Activated gamma-delta T cell (primary cell): ENCODE measurements at places on chromosomes 13 and 19.

GRCh38 chr13:48230541-48230940 lies 2.5 kb upstream of the ITM2B start:
- DNase-seq, result no peak

GRCh38 chr19:23817519-23817918 lies 58.8 kb upstream of the ZNF681 start:
- DNase-seq, result no peak

- no peak for DNase-seq
These were observed 3.9 kb downstream of the ANKRD24 start for GRCh38 chr19:4186087-4186993.

DNA sequence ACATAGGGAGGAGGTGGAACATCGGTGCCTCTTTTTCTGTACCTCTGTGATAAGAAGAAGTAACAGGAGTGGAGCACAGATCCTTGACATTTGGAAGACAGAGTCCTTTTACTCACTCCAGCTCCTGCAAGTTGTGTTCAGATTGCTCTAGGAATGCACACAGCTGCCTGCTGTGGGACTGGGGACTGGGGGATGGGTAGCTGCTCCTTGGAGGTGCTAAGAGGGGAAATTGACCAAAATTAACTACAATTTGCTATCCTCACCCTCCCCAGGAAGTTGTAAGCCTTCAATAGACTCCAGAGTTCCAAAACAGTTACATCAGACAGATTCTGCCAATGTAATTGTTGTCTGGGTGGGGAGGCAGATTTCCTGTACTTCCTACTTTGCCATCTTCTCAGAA lies 317.9 kb downstream of the MTUS2 start:
- DNase-seq, result no peak

- DNase-seq, result no peak
These were observed 46.4 kb upstream of the F7 start for GRCh38 chr13:113058988-113059850.

DNA sequence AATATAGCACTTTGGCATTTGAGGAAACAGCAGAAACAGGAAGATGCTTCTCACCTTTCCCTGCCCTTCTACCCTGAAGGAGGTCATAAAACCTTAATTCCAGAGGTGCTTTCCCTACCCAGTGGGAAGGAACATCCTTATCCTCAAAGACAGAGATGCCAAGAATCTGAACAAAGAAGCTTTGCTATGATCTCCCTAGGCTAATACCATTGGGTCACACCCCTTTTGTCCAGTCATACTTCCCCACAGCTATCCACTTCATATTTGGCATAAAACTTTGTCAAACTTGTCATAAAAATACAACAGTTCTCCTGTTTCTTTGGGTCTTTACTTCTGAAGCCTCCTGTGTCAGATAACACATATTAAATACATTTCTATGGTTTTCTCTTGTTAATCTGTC lies 21.7 kb upstream of the RXFP2 start:
- no peak for DNase-seq

- DNase-seq, result no peak
These were observed 34.9 kb upstream of the RCBTB2 start for GRCh38 chr13:48567515-48568369.

DNA sequence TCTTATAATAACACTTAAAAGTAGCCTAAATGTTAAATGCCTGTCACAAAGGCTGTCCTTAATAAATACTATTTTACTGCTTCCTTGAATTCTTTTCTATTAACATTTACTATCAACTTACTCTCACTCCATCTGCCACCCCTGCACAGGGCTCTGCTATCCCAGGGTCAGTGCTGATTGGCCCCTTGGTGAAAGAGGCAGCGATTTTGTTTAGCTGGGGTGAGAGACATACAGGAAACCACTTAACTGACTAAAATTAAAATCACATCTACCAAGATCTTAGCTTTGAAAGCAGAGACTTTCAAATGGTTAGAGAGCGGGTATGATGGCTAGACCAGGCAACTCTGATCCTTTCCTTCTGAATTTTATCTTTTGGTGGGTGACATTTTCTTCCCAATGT lies 149.9 kb upstream of the HTR2A start:
- DNase-seq, result no peak

DNA sequence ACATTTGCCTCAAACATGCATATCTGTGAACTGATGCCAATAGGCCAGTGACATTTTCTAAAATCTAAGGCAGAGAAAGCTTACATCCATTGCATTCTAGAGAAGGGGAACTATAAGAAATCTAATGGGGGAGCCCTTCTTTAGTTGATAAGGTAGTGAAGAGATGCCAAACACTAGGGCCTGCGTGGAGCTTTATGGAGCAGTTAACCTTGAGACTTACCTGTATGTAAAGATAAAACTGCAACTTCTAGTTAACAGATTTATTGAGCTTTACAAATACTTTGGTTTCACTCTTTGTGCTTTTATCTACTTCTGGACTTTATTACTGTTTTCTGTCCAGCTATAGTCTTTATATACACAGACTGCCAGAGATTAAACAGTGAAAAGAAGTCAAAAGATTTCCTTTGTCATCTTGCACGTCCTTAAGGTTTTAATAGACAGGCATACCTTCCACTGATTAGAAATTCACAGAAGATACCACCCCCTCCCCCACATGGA lies 457.6 kb downstream of the KLF12 start:
- no peak for DNase-seq

DNA sequence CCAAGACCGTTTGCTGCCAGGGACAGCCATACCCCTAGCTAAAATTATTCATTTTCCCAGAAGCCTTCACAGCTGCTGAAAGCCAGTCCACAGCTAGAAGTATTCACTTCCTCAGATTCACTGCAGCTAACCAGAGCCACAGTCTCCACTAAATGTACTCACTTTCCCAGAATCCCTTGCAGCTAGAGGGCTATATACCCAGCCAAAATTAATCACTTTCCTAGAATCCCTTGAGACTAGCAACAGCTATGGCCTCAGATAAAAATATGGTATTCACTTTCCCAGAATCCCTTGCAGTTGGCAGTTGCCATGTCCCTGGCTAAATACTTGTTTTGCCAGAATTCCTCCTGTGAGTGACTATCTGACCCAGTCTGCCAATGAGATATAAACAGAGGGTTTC lies 13.8 kb upstream of the MEIS3 start:
- no peak for DNase-seq

GRCh38 chr13:79749984-79750551 lies 269.1 kb downstream of the NDFIP2 start:
- no peak for DNase-seq

GRCh38 chr13:94494026-94494425 lies 14.5 kb upstream of the DCT start:
- DNase-seq, result no peak

- no peak for DNase-seq
These were observed 190.3 kb downstream of the SLITRK1 start for GRCh38 chr13:83691966-83692365.

DNA sequence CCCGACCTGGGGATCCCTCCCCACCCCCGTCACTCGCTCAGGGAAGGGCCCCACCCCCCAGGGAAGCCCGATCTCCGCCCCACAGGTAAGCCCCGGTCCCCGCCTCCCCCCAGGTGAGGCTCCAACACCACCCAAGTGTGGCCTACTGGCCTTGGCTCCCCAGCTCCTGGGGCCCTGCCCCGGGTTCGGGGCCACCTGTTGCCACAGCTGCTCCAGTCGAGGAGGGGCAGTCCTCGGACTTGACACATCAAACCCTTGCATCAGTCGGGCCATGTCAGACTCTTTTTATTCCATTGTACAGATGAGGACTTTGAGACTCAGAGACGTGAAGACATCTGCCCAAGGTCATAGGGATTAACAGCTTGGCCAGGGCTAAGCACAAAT lies 512 bp downstream of the CC2D1A start:
- DNase-seq, result no peak

DNA sequence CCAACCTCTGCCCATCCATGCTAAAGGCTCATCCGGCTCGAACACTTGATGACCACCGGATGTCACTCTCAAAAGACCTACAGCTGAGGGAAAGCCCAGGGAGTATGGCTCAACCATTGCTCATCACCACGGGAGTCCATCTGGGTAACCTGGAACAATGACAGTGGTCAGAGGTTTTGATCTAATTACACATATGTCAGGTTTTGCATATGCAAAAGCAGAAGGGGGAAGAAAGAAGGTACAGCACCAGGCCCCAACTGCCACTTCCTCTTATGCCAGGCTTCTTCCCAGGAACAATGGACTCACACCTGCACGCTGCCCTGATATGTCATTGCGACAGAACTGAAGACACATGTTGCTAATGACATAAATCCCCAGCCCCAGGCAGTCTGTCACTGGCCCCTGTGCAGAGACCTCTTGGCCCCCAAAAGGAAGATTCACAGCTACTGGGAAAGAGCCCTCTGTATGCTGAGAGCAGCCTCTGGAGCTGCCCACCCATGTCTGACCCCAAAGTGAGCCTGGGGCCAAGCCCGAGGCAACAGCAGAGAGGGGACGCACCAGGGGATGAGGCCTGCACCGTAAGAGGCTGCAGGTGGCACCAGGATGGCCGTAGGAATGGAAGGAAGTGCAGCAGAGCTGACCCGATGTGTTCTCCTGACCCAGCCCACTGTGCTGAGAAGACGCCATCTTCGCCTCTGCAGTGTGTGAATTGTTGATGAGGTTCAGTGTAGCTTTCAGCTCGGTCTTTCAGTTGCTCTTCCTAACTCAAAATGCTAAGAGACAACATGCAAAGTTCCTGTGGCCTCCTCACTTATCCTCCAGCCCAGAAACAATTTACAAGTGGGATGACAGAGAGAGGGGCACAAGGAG lies 26.3 kb downstream of the EPS15L1 start:
- DNase-seq, result no peak

DNA sequence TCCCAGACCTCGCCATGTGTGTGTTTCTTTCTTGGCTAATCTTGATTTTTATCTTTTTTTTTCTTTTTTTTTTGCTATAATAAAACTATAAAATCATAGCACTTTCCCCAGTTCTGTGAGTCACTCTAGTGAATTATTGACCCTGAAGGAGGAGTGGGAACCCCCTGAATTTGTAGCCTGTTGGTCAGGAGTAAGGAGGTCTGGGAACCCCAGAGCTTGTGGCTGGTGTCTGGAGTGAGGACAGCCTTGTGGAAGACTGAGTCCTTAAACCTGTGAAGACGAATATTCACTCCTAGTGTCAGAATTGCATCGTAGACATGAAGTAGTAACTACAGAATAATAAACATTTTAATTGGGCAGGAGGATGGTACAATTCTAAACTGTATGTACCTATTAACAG lies 7.4 kb downstream of the EID2B start:
- no peak for DNase-seq

DNA sequence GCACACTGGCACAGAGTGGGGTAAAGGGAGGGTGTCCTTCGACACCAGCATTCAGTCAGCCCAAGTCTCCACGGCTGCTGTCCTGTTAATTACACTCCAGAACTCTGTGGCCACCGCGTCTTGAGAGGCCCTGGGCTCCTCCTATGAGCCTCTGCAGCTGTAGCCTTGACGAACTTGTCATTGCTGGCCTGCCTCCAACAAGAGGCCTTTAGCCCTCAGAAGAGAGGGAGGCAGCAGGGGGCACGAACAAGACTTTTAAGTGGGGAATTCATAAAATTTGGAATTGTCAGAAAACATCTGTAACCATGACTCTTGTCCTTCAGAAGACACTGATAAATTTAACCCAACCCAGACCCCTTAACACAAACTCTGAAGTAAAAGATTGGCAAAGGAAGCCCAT lies 241.9 kb downstream of the UQCRFS1 start:
- DNase-seq, result no peak

DNA sequence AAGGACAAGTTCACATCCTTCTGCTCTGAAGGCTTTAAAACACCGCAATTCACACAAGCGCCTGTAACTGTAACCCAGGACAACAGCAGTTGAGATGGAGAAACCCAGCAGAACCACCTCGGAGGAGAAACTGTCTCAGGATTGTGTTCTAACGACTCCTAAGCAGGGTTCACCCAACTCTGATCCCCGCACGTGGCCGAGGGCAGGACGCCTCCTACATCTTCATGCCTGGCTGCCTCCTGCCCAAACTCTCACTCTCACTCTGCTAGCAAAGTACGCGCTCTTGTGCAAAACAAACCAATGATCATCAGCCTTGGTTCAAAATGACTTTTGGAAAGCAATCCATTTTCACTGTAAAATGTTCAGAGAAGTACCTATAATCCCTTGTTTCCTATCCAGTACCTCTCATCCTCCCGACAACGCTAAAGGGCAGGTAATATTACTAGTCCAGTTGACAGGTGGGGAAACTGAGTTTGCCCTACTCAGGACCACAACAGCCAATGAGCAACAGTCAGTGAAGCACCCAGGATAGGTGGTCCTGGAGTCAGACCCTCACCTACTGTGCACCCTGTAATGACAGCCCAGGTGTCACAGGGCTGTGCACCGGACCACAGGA lies 25.6 kb downstream of the EPS15L1 start:
- no peak for DNase-seq

- DNase-seq, result no peak
These were observed 155.5 kb upstream of the STARD13 start for GRCh38 chr13:33441015-33441414.

GRCh38 chr13:44334751-44335150 lies 38.9 kb upstream of the SERP2 start:
- DNase-seq, result no peak

- no peak for DNase-seq
These were observed 32.6 kb upstream of the GATAD2A start for GRCh38 chr19:19372656-19373416.

DNA sequence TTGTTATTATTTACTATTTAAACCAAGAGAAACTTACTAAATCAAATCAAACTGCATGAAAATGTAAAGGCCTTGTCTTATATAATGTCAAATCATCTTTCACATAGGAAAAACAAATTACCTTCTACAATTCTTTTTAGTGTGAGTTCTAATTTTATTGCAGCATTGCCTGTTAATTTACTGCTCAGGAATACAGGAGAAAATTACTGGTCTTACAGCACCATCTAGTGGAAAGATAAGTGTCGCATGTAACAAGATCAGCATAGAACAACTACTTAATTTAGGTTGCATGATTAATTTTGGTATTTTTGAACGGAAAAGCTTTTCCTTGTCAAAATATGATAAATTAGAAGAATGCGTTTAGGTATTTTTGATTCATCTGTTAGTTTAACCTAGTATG lies 502.7 kb downstream of the UQCRFS1 start:
- DNase-seq, result no peak

- no peak for DNase-seq
These were observed 8.1 kb upstream of the ERICH6B start for GRCh38 chr13:45623516-45624090.

DNA sequence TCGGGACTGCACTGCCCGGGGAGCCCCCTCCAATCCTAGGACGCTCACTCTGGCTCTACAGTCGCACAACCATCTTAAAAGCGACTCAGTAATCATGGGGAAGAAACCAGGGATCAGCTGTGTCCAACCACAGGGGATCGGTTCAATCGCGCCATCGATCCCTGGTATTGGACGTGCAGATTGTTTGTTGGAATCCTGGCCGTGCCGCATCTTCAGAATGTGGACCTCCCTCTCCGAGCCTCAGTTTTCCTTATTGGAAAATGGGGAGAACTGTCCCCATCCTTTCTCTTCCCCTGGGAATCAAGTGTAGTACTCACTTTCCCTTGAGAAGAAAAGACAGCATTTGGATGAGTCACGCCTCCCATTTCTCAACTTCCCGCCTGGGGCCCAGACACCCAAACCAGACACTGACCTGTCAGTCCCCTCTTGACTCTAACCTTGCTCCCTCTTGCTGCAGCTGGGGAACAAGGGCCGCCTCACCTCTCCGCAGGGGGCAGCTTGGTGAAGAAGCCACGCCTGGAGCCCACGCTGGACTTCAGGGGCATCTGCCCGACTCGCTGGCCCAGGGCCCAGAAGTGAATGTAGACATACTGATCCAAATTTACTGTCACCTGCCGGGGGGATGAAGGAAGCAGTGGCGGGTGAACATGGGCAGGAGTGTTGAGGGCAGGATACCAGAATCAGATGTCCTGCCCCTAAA lies 17.6 kb downstream of the EMP3 start:
- no peak for DNase-seq

GRCh38 chr13:40221460-40222201 lies 444.8 kb downstream of the FOXO1 start:
- DNase-seq, result no peak
